ENCODE measurements at places on chromosomes 12 and 14.

DNA sequence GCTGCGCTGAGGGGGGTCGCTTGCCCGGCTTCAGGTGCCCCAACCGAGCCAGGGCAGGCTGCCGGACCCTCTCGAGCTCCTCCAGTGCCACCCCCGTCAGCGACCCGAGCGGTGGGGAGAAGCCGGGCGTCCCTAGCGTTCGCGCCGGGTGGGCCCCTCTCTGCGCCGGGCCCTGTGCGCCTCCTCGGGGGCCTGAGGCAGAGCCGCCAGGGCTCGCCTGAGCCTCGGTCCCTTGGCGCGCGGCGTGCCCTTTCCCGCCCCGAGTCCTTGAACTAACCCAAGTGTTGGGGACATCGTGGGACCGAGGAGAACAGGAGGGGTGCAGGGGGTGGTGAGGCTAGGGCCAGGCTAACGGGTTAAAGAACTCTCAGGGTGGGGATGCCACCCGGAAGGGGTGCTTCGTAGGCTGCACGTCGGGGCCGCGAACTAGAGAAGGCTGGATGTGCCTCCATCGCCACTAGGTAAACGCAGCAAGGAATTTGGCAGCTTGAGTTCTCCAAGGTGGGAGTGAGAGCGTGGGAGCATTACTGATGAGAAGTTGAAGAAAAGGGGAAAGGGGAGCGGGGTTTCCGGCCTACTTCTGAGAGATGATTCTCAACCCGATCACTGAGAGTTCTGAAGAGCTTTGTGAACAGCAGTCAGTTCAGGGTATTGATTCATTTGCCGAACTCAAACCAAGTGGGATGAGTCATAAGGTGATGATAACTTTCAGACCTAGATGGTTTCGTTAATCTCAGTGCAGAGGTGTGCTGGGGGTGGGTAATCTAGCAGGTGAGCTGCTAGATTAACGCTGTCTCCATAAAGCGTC, 618 bp downstream of the RNF34 start:
- DNase-seq = peak; percentile 45

GRCh38 chr12:104522985-104523722, 66.4 kb downstream of the CHST11 start:
- DNase-seq = no peak

- DNase-seq = no peak
These were observed 13.1 kb downstream of the ZFYVE21 start for GRCh38 chr14:103728721-103729120.

DNA sequence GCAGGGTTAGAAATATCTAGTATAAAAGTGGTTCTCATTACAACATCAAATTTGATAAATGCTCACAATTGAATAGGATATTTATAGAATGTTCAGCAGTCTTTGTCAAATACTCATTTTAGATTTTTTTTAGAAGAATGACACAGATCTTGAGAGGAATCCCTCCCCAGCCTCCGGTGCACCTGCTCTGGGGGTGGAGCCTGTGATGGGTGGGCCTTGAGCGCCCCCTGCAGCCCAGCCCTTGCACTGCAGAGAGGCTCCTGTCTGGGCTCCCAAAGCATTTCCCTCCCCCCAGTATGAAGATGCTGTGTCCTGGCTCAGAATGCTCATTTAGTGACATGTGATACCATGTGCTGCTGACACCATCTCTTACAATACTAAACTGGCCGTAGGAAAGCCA, 792.3 kb downstream of the TMEM121 start:
- peak; percentile 32 for DNase-seq

DNA sequence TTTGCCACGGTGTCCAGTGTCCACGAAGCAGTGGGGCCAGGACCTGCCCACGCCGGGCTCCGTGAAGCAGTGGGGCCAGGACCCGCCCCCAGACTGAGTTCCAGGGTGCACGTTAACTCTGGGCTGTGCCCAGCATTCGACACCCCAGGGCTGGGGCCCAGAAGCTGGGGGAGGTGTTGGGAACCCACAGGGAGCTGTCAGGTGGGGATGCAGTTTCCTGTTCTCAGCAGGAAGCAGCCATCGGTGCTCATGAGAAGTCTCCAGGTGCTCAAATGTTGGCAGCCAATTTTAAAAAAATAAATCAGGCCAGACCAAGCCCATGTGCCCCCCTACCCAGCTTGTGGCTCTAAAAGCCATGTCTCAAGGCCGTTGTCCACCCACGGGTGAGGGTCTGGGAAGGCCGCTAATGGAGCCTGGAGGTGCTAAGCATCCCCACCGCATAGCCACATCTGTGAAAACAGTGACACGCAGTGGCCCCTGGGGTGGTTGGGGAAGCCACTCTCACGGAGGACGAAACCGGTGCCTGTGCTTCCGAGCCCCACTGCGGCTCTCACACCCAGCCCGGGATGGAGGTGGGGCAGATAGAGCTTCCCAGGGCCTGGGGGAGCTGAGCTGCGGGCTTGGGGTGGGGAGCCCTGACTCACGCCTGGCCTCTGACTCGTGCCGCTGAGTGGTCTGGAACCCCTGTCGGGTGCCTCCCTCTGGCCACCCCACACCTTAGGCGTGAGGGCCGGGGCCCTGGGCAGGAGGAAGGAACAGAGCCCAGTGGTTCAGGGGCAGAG, 53.5 kb downstream of the FBRSL1 start:
- DNase-seq = no peak
